ENCODE measurements at places on chromosomes 2 and 18. TPM values are rescaled to one million over a fixed set of nuclear protein-coding genes. Genes with fewer than 3 reads are reported as not detected.

The FAM110C gene
- total RNA-seq = 0.44 TPM

DNA sequence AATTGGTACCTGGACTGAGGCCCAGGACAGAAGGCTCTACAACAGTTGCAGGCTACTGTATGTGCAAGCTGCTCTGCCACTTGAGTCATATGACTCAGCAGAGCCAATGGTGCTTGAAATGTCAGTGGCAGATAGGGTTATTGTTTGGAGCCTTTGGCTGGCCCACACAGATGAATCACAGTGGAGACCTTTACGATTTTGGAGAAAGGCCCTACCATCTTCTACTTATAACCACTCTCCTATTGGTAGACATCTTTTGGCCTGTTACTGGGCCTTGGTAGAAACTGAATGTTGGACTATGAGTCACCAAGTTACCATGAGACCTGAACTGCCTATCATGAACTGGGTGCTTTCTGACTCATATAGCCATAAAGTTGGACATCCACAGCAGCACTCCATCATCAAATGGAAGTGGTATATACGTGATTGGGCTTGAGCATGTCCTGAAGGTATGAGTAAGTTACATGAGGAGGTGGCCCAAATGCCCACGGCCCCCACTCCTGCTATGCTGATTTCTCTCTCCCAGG is 88.9 kb upstream of the NRXN1 start:
- DNase-seq = no peak

GRCh38 chr2:228048838-228049490 is 132.5 kb downstream of the SPHKAP start:
- DNase-seq = no peak

DNA sequence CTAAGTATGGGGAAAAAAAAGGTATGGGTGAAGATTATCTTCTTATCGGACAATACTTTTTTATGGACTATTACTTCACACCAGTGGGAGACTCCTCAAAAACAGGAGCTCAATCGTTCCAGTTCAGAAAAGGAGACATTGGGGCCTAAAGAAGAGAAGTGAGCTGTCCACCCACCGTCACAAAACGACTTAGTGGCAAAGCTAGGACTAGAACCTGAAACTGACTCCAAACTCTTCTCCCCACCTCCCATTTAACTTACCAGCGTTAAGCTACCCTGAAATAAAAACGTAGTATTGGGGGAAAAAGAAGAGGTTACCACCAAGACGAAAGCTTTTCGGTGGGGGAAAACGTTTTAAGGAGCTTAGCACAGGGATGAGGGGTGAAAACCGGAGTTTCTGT is 503 bp downstream of the GTF3C3 start:
- no peak for DNase-seq

GRCh38 chr2:175195012-175195411 is 13.5 kb upstream of the ATP5MC3 start:
- DNase-seq = no peak

DNA sequence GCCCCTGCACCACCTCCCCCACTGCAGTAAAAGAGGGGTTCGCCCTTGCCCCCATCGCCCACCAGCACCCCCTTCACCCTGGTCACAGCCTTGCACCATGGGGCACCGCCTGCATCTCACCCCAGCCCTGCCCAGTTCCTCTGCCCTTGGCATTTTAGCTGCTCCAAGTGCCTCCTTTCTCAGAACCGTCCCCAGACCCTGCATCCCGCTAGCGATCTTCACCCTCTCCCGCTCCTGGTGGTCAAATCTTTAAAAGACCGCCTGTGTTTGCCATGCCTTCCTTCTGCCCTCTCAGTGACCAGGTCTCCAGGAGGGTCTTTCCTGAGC is 114.7 kb upstream of the OTOS start:
- DNase-seq = no peak

The CFAP53 gene
- 0.49 TPM for total RNA-seq

GRCh38 chr18:79950515-79951341 is 725 bp downstream of the SLC66A2 start:
- DNase-seq = peak; percentile 36

DNA sequence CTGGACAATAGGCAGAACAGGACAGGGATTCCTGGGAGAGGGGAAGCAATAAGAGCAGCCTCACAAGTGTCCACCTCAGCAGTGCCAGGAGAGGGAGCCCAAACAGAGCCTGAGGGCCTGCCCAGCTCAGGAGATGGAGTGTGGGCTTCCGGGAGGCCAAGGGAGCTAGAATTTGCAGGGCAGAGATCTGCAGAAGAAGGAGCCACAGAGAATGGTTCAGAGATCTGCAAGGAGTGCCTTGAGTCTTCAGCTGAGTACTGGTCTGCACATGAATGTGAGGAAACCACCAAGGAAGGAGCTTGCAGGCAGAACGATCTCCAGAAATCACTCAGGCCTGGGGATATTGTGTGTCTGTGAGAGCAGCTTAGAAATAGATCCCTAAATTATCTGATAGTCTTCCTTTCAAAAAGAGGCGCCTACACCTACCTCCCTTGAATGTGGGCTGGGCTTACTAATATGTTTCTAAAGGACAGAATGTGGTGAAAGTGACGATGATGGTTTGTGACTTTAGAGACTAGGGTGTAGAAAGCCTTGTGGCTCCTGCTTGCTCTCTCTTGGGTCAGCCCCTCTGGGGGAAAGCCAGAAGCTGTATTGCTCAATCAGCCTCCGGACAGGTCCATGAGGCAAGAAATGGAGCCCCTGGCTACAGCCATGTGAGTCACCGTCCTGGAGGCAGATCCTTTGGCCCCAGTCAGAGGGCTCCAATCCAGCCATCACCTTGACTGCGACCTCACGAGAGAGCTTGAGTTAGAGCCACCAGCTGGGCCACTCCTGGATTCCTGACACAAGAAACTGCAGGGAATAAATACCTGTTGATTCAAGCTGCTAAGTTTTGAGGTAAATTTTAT is 7.6 kb upstream of the LPIN1 start:
- DNase-seq = no peak

- no peak for DNase-seq
Observed at GRCh38 chr18:78703291-78703690, 276.3 kb upstream of the SALL3 start.

The DBI gene
- total RNA-seq = 186 TPM

GRCh38 chr2:142791335-142791734 is 86.1 kb upstream of the KYNU start:
- DNase-seq = no peak

- DNase-seq = no peak
Observed at GRCh38 chr2:108215794-108216211, 24.0 kb upstream of the SULT1C3 start.

DNA sequence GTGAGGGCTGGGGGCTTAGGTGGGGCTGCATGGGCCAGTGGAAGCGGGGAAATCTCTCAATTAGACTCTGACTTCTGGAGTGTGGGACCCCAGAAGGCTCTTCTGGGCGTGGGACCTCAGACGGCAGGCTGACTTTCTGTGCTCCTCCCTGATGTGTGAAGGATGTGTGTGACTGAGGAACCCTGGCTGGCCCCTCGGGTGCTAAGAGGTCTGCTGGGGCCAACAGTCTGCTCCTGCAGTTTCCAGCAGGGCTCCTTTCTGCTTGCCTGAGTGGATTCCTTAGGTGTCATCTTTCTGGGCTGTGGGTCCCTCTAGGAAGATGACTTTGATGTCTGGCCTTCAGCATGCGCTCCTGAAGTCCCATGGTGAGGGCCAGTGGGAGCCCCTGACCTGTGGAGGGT is 167.5 kb downstream of the DYSF start:
- DNase-seq = no peak

GRCh38 chr2:234494361-234495250 is 2.3 kb downstream of the ARL4C start:
- peak; percentile 58 for DNase-seq

The ZNF532 gene
- total RNA-seq = 6.3 TPM

DNA sequence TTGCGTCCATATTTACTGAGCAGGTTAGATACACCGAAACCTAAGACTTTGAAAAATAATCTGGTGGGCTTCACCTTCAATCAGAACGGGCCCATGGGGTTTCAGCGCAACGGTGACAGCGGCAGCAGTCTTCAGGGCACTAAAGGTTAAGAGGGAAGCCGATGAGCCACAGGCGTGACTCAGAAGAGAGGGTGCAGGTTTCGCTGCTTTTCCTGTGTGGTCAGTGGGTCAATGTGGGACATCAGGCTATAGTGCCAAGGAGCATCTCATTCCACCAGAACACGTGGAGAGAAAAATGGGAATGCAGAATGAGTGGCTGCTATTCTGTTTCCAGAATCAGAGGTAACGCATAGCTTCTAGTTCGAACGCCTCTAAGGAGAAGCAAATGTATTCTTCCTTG is 8.9 kb downstream of the PTGR3 start:
- DNase-seq = no peak

DNA sequence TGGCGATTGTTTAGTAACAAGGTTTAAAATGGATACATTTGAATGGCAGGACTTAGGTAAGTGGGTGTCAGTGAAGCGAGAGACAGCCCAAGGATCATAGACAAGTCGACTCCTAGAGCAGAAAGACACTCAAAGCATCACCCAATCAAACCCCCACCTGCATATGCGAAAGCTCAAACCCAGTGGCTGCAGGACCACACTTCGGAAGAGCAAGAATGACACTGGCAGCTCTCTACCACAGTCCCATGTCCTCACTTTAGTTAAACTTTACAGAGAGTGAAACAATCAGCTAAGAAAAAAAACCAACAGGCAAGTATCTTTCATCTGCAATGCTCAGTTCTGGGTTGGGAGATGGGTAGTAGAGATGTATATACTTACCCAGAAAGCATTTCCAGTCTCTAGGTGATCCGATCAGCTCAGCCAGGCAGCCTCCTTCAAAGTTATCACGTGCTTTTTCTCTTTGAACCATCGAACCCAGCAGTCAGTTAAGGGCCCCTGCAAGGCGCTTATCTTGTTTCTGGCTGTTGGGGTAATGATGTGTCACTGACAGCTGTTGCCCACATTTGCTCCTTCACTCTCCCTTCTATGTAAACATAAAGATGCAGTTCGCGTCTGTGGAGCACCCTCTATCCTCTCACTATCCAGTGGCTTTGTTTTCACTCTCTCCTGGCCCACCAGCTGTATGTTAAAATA is 357.5 kb upstream of the ID2 start:
- no peak for DNase-seq

DNA sequence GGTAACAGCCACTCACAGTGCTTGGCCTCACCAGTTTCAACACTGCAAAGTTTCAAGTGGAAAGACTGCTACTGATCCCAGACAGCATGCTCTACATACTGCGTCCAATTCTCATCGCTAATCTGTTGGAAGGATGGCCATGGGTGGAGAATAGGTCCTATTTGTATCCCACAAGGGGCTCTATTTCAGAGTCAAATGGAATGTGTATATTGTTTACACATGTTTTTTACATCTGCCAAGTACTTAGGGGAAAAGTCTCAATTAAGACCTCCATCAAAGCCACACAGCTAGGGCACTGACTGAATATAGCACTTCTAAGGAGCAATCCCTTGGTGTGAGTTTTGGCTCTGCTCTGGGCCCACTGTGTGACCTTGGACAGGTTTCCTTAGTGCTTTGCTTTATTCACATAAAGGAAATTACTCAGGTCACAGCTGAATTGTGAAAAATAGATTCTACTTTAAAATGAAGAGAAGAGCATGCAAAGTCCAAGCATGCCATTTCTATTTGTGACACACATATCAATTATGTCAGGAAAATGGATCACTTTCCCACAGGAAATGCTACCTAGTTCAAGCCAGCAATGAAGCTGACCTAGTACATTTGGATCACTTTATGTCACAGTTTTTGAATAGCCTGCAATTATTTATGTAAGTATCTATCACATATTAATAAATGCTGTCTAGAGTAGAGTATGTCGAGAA is 112.9 kb upstream of the STK17B start:
- DNase-seq = no peak

DNA sequence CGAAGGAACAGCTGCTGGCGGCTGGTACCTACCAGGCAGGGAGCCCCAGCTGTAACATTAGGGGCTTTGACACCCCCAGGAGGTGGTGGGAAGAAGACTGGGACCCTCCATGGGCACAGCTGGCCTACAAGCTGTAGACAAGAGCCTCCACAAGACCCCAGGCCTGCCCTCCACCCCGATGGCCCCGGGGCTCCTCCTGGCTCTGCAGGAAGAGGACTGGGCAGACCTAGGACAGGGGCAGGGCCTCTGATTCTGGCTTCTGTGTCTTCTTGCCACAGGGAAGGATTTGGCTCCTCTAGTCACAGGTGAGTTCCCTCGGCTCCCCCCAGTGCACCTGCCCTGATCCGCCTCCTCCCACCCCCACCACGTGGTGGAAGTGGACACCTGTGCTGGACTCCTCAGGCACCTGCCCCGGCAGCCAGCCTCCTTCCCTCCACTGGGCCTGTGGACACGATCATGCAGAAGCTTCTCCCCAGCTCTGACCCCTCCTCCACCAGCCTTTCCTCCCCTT is 53.4 kb upstream of the ODC1 start:
- DNase-seq = no peak

DNA sequence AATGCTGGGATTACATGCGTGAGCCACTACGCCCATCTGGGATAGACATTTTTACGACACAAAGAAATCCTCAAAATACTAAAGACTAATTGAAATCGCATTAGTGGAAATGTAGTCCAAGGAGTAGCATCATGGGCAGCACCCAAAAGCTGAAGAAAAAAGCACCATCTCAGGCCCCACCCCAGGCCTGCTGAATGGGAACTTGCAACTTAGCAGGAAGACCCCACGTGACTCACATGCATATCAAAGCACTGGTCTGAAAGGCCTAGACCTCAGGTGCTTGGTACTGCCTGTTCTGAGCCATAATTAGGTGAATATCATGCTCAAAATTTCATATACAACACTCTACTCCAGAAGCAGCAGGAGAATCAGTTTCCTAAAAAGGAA is 28.9 kb downstream of the SPRED2 start:
- no peak for DNase-seq

DNA sequence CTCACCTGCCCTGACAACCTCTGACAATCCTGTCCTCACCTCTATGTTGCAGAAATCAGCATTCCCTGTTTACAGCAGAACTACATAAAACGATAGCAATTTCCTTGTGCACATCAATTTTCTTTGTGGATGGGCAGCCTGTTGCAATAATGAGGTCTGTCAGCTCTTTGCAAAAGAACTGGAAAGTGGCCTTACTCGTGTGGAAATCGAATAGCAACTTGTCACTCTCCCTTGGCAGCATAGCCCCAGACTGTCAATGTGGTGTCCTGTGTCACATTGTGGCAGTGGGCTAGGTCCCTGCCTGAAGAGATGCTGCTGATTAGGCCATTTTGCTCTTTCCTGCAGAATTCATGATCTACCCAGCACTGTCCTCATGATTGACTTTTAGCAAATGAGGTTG is 531.9 kb downstream of the CCDC85A start:
- no peak for DNase-seq

DNA sequence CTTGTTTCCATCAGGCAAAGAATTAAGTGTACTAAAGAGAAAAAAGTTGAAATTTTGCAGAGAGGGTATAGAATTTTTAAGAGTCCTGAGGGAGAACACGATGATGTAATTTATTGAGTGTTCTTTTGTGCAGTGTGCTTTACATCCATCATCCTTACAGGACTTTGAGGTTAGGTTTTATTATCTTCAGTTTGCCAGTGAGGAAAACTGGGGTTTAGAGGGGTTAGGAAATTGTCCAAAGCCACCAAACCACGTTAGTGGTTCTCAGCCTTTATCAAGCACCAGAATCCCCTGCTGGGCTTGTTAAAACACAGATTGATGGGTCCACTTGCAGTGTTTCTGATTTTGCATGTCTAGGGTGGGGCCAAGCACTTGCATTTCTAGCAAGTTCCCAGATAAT is 277.5 kb downstream of the KCNS3 start:
- no peak for DNase-seq

GRCh38 chr18:23761941-23762340 is 72.7 kb downstream of the LAMA3 start:
- DNase-seq = no peak
